ENCODE measurements at places on chromosomes 12 and 14. TPM values are rescaled to one million over a fixed set of nuclear protein-coding genes. Genes with fewer than 3 reads are reported as not detected.

Gene ACOT4
- total RNA-seq: 0.49 TPM

GRCh38 chr12:19273482-19274330 is 144.2 kb downstream of the PLEKHA5 start:
- H3K36me3 ChIP-seq: peaks cover 9% of the 10 kb centered on the region
- H3K4me1 ChIP-seq: peaks cover 8% of the 10 kb centered on the region
- DNase-seq: no peak
- no peaks in the 10 kb centered on the region for H3K27me3 ChIP-seq

DNA sequence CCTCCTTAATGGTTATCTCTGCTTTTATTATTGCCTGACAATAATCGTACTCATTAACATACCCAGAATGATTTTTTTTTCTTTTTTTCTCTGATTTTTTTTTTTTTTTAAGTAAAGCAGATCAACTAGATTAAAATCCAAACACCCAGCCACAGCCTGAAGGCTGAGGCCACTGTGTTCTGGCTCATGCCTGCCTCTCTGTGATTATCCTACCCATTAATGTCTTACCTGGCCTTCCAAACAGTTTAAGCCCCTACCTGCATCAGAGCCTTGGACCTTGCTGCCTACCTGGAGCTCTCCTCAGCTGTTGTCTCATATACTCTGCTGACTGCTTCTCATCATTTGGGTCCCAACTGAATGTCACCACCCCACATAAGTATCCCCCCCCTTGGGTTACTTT is 6.8 kb upstream of the TMED10 start:
- no peak for DNase-seq
- H3K27me3 ChIP-seq: no peaks in the 10 kb centered on the region
- peaks cover 24% of the 10 kb centered on the region for H3K4me1 ChIP-seq
- no peak overlapping the region for H3K4me3 ChIP-seq
- peak overlapping the region; percentile 74 for H3K27ac ChIP-seq

Gene TSPAN11
- 2.5 TPM for total RNA-seq

GRCh38 chr14:34699873-34700621 is 14.3 kb downstream of the CFL2 start:
- no peaks in the 10 kb centered on the region for H3K4me1 ChIP-seq
- H3K36me3 ChIP-seq: no peaks in the 10 kb centered on the region
- no peak for DNase-seq
- H3K27ac ChIP-seq: peak overlapping the region; percentile 5
- no peaks in the 10 kb centered on the region for H3K27me3 ChIP-seq

- no peaks in the 10 kb centered on the region for H3K36me3 ChIP-seq
- H3K4me3 ChIP-seq: peak overlapping the region; percentile 61
- H3K27ac ChIP-seq: peak overlapping the region; percentile 84
- H3K27me3 ChIP-seq: no peaks in the 10 kb centered on the region
- H3K4me1 ChIP-seq: peaks cover 10% of the 10 kb centered on the region
- DNase-seq: no peak
These were observed 925 bp upstream of the MIPOL1 start for GRCh38 chr14:37196604-37197420.

Gene NR1H4
- not detected for total RNA-seq

DNA sequence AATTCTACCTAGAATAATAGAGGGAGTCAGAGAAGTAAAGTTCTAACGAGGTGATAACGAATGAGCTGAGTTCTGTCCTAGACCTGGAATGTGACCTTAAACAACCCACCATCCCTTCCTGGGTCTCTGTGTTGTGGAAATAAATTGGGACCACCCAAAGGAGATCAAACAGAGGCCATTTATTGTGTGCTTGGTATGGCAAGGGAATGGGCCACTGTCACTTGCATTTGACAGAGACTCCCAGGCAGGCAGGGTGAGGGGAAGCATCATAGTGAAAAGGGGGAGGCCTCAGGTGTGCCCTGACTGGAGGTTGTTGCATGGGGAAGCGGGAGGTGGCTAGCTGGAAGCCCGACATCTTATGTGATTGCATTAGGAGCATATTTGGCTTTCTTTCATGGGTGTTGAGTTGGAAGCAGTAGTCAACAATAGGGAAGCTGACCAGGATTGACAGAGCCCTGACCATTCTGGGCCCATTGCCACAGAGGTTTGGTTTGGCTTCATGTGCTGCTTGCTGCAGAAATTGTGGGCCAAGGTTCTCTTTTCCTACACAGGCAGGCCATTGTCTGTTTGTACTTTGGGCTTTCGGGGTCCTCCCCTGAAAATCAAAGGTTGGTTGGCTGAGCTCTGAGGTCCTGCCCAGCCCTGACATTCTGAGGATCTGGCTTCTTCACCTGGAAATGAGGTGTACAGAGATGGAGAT is 17.6 kb upstream of the FAM181A start:
- DNase-seq: no peak
- no peak overlapping the region for H3K4me3 ChIP-seq
- H3K4me1 ChIP-seq: no peaks in the 10 kb centered on the region

DNA sequence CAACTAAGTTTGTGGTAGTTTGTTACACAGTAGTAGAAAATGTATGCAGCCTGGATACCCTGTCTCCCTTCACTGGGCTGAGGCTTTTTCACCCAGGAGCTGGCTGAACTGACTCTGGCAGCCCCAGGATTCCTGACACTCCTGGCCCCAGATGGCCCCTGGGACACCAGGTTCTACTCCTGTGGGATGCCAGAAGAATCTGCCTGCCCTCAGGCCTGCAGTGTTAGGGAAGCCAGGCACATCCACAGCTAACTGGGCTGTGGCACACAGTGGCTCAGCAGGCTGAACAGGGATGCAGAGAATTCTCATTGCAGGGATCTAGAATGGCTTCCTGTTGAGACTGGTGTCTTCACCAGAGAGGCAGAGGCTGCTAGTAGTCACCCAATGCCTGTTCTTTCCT is 8.5 kb downstream of the IFI27 start:
- no peaks in the 10 kb centered on the region for H3K27me3 ChIP-seq
- no peak for DNase-seq
- H3K4me1 ChIP-seq: peaks cover 17% of the 10 kb centered on the region
- no peaks in the 10 kb centered on the region for H3K36me3 ChIP-seq
- no peak overlapping the region for H3K27ac ChIP-seq
- H3K4me3 ChIP-seq: no peak overlapping the region

Gene ABCD2
- 1.5 TPM for total RNA-seq
